WTC11 (cell line): ENCODE measurements at places on chromosomes 16 and 17.

DNA sequence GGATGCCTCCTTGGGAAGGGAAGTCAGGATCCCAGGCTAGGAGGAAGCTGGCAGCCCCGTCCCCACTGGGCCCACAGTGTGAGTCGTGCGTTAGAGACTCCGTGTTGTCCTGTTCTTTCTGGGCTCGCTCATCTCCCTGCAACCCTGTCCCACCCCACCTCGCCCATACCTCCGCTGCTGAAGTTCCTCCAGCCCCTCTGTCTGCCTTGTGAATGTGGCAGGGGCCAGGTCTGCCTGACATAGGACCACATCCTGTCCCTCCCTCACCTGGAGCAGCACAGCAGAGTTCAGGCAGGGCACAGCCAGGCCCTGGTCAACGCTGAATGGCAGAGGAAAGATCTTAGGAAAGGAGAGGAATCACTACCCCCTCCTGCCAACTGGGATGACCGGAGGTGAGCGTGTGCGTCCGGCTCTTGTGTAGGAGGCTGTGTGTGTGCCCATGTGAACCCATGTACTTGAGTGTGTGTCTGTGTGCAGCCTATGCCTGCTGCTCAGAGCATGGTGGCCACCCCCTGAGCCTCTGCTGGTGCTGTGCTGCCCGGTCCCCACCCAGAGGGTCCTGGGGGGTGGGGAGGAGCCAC lies 12.8 kb downstream of the KCNJ18 start:
- DNase-seq: no peak

GRCh38 chr17:60095381-60095780 lies 16.7 kb upstream of the HEATR6 start:
- DNase-seq: no peak

- no peak for DNase-seq
Observed at GRCh38 chr17:54982399-54982798, 13.8 kb downstream of the STXBP4 start.

DNA sequence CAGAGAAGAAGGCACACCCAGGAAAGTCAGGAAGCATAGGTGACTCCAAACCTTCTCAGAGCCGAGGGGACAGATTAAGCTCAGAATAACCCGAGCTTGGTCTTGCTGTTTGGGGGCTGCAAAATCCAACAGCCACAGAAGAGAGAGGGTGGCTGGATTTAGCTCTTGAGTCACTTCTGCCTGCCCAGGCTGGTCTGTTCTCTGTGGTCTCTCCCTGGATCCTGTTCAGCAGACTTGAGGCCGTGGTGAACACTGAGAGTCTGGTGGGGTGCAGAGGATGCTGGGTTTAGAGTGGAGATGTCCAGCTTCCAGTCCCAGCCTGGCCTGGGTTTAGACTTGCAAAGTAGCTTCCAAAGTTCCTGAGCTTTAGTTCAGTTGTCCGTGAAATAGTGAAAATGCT lies 8.8 kb downstream of the SLC26A11 start:
- no peak for DNase-seq

DNA sequence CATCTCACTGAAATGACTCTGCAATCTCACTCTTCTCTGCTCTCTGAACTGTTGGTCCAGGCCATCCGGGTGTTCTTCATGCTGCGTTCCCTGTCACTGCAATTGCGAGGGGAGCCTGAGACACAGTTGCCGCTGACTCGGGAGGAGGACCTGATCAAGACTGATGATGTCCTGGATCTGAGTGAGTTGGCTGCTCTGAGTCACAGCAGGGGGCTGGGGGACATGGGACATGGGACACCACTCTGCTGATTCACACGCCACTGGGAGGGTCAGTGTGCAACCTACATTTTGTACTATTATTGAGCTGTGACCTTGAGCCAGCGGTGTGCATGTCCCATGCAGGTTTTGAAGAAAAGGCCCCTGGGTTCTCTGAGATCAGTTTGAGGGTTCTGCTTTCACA lies 116.5 kb downstream of the CLEC16A start:
- no peak for DNase-seq

DNA sequence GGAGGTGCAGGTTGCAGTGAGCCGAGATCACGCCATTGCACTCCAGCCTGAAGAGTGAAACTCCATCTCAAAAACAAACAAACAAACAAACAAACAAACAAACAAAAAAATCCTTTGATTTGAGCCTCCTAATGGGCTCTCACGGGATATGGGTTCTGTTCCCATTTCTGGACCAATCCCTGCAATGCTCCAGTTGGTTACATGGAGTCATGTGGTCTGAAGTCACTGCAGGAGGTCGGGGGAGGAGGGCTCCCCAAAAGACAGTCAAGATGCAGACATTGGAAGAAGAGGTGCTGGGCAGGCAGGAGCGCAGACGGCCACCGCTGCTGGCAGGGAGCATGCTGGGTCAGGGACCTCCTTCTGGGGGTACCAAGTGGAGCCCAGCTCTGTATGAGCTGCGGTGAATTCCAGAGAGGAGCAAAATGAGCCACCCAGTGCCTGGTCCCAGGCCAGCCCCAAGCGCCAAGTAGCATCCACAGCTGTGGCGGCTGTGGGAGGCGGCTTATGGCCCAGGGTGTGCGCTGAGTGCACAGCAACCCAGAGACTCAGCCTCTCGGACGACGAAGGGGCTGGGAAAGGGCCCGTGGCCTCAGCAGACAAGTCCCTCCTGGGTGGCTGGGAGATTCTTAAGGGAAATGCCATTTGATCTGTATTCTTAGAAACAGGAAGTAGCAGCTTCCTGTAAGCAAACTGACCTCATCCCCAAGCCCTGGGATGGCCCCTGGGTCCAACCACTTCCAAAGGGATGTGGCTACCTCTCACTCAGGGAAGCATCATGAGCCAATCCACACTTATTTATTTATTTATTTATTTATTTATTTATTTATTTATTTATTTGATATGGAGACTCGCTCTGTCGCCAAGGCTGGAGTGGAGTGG lies 19.6 kb upstream of the ATP2A3 start:
- DNase-seq: no peak

- no peak for DNase-seq
Observed at GRCh38 chr16:58049232-58050185, 24.0 kb downstream of the MMP15 start.

GRCh38 chr16:81748476-81749198 lies 30.5 kb upstream of the PLCG2 start:
- DNase-seq: no peak

DNA sequence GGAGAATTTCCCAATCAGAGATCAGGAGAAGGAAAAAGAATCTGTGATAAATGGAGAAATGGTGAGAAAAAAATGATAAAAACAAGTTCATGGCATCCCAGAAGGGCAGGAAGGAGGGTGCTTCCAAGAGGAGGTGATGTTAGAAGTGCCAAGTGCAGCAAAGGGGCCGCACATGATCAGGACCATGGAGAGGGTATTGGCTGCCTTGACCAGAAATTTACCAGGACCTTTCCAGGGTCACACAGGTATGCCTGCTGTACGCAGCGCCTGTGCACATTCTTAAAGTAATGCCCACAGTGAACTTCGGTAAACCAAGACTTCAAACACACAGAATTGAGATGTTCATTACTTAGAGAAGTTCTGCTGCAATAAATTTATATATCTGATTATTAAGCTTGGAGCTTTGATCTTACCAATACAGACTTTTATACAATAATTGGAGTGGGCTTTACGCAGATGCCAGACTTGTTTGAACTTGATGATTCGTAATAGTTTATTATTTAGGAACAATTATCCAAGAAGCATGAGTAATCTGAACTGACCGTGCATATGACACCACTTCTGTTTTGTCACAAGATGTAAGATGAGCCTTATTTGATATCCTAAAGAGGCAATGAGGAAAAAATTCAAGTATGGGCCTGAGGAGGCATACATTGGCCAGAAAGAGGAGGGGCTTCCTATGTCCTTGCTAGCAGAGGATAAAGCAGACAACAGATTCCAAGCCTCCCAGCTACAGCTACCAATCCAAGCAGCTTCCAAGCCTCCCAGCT lies 2.2 kb upstream of the KRT33A start:
- peak; percentile 16 for DNase-seq

DNA sequence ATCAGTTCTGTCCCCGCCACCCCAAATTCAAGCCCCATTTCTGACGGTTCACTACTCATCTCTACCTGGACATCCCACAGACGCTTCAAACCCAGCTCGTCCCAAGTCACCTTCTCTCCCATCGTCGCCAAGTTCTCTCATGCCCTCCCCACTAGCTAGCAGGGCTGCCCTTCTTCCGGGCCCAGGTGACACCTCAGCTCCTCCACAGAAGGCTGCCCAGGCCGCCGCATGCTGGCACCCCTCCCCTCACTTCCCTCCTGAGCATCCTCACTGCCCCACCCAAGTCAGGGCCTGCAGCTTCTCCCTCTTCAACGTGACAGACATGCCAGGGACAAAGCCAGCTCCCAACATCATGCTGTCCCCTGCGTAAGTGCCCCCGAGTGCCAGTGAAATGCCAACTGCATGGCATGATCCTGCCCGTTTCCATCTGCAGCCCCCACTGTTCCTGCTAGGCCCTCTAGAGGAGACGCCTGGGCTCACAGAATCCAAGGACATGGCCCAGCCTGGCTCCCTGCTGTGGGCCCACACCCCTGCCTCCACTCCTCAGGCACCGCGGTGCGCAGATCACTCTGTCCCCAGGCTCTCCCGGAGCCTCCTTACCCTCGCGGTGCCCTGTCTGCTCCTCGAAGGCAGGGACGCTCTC lies 5.9 kb downstream of the CYB561 start:
- DNase-seq: no peak

DNA sequence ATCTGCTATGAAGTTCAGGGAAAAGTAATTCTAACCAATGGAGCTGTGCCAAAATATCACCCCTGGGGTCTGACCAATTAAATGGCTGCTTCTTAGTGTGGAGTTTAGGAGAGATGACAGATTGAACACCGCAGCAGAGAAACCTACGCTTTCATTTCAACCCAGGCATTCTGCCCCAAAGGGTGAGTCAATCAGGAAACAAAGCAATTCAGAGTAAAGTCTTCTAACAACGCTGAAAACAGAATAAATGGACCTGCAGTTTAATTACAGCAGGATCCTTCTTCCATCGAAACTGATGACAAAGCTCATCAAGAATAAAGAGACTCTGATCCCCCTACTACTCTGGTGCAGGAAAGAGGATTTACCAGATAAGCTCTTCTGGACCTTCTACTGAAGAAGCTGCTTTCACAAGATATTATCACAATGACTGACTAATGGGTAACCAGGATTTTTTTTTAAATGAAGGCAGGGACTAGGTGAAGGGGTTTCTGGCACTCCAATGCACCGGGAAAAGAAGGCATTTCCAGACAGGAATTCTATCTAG lies 16.7 kb downstream of the RFFL start:
- DNase-seq: no peak

GRCh38 chr16:11309895-11310633 lies 28.9 kb upstream of the PRM1 start:
- no peak for DNase-seq

GRCh38 chr16:17939723-17940122 lies 396.8 kb downstream of the NPIPA8 start:
- no peak for DNase-seq

- no peak for DNase-seq
Observed at GRCh38 chr17:60321336-60322055, 70.4 kb downstream of the USP32 start.

DNA sequence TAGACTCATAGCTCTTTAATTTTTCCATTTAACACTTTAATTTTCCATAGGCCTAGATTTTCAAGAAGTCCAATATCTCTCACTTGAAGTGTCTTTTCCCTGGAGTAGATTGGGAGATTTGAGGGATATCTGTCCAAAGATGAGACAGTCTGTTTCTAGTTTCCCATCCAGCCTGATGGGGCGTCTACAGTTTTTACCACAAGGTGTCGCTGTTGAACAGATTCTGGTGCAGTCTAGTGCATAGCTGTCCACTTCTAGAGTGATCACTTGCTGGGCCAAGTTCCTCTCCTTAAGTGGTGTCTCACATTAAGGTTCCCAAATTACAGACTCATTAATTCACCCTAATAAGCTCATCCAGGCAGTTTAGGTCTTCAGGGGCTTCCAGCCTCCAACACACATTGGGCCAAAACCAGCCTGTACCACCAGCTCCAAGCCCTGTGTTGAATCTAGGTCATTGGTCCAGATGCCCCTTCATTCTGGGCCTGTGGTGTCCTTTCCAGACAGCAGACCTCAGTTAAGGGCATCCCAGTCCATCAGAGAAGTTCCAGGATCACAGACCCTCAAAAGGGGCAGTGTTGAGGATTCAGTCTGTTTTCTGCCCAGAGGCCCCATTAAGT lies 9.4 kb downstream of the SNX20 start:
- DNase-seq: peak; percentile 59
